ENCODE measurements at places on chromosomes 7 and 10. TPM values are rescaled to one million over a fixed set of nuclear protein-coding genes. Genes with fewer than 3 reads are reported as not detected.
A peak's percentile ranks its signal among the peaks of the same experiment; 100 is the strongest.

The CC2D2B gene
- 3.1 TPM for total RNA-seq

GRCh38 chr10:14123139-14123538 lies 207.6 kb downstream of the FRMD4A start:
- DNase-seq = no peak

- DNase-seq = no peak
These were observed 350.0 kb downstream of the CRPPA start for GRCh38 chr7:16071246-16071857.

The CUEDC2 gene
- total RNA-seq = 29.4 TPM

GRCh38 chr7:101138213-101138870 lies 11.4 kb downstream of the SERPINE1 start:
- DNase-seq = peak; percentile 35

- DNase-seq = no peak
These were observed 10.0 kb upstream of the LRRC4 start for GRCh38 chr7:128041203-128041602.

All from CD4-positive, CD25-positive, alpha-beta regulatory T cell (primary cell).